ENCODE measurements at places on chromosomes 4 and X. TPM values are rescaled to one million over a fixed set of nuclear protein-coding genes. Genes with fewer than 3 reads are reported as not detected.

Gene PAGE2B
- not detected for total RNA-seq

Gene SAP30
- 20.0 TPM for total RNA-seq

Gene FAM184B
- not detected for total RNA-seq

Gene PRRG3
- total RNA-seq: not detected

Gene GAB3
- 5.7 TPM for total RNA-seq

Gene GPR143
- not detected for total RNA-seq

Gene ASB5
- not detected for total RNA-seq

Gene NR0B1
- not detected for total RNA-seq

Gene AMTN
- total RNA-seq: not detected

Gene CACNA1F
- total RNA-seq: 0.50 TPM

Gene PSAPL1
- not detected for total RNA-seq

Gene AMELX
- not detected for total RNA-seq

Gene SPANXN3
- total RNA-seq: not detected

Gene ETDA
- total RNA-seq: not detected

Gene ABLIM2
- 0.43 TPM for total RNA-seq

Gene FGFBP2
- total RNA-seq: 5.2 TPM

Gene TMEM271
- total RNA-seq: not detected

Gene GLRA3
- not detected for total RNA-seq

Gene ZAR1
- total RNA-seq: not detected

Gene KCNE5
- 0.23 TPM for total RNA-seq

Gene DMRTC1B
- not detected for total RNA-seq

Gene CFAP47
- not detected for total RNA-seq

Gene CT45A1
- total RNA-seq: not detected

Gene GUCY2F
- total RNA-seq: not detected

Gene GAB1
- total RNA-seq: 0.73 TPM

Gene DAPP1
- total RNA-seq: 33.1 TPM
